T-helper 22 cell (primary cell): ENCODE measurements at places on chromosomes 5 and 9.

DNA sequence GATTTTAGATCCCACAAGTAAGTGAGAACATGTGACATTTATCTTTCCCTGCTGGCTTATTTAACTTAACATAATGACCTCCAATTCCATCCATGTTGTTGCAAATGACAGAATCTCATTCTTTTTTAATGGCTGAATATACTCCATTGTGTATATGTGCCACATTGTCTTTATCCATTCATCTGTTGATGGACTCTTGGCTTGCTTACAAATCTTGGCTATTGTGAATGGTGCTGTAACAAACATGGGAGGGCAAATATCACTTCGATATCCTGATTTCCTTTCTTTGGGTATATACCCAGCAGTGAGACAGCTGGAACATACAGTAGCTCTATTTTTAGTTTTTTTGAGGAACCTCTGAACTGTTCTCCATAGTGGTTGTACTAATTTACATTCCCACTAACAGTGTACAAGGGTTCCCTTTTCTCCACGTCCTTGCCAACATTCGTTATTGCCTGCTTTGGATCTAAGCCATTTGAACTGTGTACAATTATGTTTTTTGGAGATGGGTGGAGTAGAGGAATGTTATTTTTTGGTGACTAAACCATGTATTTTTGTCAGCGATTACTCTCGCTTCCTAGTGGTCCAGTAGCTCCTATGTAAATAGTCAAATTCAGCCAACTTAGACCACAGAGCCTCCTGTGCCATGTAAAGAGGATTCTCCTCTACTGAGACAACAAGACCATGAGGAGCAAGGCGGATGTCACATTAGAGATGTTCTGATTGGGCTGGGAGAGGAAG lies 60.6 kb downstream of the TNFSF15 start:
- DNase-seq = no peak

- no peak for DNase-seq
These were observed 60.0 kb upstream of the TAF11L2 start for GRCh38 chr5:17438027-17438426.

DNA sequence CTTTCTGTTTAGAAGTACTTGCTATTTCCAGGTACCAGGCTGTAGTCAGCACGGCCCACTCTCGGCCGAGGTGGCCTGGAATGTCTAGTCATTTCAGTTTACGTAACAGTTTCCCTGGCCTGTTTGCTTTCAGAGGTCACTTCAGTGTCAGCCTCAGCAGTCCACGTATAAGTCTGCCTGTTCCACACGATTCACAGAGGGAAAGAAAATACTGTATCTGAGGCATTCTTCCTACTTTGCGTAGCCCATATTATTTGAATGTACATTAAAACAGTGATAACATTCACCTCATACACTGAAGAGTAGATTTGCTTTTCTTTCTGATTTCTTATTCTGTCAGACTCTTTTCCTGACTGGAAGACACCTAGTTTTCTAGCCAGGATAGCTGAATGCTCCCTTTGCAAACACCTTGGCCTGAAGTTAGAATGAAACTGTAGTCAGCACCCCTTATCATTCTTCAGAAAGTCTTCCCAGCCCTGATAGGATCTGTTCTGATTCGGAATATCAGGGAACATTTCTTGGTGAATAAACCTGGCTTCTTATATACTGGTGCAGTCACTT lies 140.9 kb downstream of the AOPEP start:
- DNase-seq = no peak

GRCh38 chr5:41918105-41918504 lies 7.0 kb upstream of the FBXO4 start:
- no peak for DNase-seq

DNA sequence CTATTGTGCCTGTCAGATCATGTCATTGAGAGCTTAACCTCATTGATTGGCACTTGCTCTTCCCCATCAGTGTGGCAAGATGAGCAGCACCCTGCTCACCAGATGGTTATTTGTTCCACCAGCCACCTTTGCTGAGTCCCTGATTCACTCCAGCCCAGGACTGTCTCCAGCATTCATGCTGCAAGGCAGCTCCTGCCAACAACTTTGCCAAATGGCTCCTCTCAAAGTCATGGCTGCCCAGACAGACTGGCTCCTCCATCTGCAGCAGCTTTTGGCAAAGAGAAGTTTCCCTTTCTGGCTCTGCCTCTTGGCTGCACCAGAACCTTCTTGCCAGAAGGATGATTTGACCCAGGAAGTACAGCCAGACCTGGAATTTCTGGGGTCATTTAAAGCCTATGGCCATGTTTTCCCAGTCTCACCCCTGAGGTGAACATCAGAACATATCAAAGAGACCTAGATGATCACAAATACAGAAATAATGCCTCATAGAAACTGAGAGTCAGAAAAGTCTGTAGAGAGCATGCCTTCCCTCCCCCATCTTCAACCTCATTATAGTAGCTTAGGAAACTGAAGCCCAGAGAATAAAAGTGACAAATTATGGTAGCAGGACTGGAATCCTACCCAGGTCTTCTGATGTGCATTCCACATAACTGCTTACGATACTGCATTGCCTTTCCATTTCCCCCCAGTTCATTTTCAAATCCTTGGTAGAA lies 10.4 kb downstream of the PPP2R2B start:
- no peak for DNase-seq

DNA sequence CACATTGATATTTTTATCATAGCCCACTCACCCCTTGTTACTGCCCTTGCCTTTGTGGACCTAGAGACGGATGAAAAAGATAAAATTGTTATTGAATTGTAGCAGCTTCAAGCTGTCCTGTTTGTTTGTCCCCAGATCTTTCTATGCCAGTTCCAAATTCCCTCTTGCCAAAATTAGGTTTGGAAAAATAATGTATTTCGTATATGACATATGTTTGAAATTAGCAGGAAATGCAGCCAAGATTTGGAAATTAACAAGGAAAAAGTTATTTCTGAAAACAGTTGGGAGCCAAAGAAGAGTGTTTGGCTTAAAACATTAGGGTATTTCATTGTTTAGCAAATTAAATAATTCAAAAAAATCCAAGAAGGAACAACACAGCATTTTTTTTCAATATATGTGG lies 33.5 kb downstream of the SPATA31D1 start:
- DNase-seq = no peak

GRCh38 chr5:148382961-148383360 lies 797 bp upstream of the FBXO38 start:
- DNase-seq = no peak

GRCh38 chr9:90909225-90909624 lies 107.6 kb downstream of the SYK start:
- DNase-seq = no peak

DNA sequence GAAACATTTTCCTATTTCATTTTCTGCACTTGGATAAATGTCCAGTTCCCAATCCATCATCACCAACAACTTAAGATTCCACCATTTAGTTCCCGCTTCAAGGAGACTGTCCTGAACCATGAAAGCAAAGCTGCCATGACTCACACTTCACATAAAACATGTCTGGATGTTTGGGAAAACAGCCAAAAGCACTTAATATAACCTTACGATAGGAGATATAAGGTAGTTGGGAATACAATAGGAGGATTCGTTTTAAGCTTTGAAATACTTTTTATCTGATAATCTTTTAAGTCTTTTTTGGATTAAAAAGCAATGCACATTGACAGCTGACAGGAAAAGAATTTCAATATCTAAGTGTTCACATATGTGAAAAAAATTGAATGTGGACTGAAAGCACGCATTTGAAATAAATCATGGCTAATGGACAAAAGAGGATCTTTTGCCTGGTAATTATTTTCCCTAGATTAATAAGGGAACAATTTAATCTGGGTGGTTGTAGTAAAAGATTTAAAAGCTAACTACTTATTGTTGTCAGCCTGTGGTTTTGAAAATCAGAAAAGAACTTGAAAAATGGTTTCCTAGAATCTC lies 17.3 kb upstream of the TGFBI start:
- no peak for DNase-seq

GRCh38 chr5:108655750-108656450 lies 91.8 kb upstream of the FER start:
- DNase-seq = no peak

DNA sequence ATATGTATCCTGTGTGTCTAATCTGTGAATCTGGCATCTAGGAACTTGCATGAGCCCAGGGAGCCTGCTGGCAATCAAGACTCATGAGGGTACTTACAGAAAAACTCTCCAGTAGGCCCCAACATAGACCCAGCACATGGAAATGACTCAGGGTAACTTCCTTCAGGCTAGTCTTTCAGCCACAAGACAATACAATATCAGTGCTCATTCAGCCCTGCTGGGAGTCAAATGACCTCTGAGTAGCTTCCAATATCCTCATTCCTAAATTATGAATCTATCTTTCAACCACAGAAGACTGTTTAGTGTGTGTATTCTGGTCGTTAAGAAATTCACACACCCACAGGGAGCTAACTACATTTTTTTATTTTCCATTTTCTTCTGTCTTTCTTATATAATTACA lies 1273.0 kb downstream of the EFNA5 start:
- DNase-seq = no peak

DNA sequence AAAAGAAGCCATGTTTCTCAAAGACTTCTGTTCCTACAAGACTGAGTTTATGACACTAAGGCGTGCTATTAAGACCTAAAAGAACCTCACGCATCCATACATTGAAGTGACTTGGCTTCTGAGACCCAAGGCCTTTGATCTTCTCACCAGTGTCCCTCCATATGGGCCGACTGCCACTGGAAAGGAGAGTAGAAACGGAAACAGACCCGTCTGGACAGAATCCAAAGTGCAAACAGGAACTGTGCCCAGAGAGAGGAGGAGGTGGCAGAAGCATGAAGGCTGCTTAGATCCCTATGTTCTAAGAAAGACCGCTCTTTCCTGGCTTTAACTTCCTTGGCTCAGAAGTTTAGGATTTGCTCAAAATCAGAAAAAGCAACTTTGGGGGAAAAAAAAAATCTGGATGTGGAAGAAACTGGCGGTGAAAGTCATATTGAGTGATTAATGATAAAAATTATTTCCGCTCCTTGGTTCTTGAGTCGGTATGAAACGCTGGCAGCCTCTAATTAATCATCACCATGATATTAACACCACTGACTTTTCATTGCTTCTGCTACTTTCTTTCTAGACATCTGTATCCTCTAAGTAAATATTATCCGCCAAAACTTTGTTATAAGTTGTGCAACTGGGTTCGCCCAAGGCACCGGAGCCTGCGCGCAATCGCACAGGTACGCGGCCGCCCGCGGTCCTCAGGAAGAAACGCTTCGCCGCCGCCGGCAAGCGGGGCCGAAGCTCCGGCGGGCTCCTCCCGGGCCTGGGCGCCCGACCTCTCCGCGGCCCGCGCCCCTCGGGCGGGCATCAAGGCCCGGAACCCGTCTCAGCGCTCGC lies 726 bp downstream of the DAP start:
- no peak for DNase-seq

DNA sequence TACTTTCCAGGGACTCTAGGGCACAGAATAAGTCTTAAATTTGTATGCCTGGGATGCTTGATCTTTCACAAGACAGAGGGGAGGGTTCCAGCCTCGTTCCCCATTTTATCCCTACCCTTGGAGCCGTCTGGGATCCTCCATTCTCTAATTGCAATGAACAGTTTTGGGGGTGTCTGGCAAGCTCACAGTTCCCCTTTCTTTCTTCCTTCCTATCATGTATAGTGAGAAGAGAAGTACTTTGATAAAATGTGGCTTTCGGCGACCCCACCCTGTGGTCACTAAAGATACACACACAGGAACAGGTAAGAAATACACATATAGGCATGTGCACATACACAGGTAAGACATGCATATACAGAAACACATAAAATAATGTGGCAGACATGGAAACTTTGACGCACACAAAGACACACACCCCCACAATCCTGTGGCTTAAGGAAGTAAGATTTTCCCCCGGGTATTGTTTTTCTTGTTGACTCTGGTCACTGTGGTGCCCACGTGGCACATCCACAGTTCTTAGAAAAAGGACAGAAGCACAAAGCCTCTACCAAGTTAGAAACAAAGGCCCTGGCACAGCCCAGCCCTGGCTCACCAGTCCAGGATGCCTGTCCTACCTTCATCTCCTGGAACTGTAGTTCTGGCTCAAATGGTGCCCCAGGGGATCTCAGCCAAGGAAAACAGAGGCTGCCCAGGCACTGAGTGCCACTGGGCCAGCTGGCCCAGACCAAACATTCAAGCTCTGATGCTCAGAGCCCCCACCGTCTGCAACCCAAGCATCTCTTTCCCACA lies 6.3 kb upstream of the SMU1 start:
- DNase-seq = no peak

- DNase-seq = no peak
These were observed 11.3 kb downstream of the RGS14 start for GRCh38 chr5:177368869-177369644.
